CD8-positive, alpha-beta memory T cell (primary cell): ENCODE measurements at places on chromosomes 13 and 19. TPM values are rescaled to one million over a fixed set of nuclear protein-coding genes. Genes with fewer than 3 reads are reported as not detected.

Gene RNF113B
- total RNA-seq, result not detected

DNA sequence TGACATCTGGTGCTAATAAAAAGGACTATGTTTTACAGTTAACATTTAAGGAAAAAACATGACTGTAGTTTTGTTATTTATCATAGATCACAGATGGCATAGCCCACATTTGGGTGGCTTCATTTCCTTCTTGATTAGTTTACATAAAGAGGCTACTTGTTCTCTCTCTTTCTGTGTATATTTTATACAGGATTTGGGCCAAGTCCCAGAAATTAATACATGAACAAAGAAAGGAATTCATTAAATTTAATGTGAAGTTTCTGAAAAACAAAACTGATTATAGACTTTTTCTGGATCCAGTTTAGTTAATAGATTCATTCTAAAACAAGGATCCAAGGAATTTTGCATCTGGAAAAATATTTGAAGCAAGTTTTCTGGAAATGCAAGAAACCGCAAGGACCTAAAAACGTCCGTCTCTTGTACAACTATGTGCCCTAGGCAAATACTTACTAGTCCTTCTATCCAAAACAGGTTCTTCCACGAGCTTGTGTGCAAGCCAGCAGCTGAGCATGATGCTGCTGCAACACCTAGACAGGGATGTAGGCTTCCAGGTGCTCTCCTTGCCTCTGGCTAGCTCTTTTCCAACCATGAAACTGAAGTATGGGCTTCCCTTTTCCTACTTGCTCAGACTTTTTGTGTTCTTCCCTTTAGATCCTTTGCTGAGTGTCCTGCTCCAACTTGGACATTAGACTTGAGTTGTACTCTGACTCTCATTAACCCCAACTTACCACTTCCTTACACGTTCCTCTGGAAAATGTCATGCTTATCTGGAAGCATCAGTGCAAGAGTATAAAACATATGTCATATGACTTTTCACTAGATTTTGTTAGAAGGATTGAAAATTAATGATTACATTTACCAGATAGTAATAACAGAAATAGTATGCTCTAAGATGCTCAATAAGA lies 161.5 kb upstream of the STARD13 start:
- no peak for DNase-seq

DNA sequence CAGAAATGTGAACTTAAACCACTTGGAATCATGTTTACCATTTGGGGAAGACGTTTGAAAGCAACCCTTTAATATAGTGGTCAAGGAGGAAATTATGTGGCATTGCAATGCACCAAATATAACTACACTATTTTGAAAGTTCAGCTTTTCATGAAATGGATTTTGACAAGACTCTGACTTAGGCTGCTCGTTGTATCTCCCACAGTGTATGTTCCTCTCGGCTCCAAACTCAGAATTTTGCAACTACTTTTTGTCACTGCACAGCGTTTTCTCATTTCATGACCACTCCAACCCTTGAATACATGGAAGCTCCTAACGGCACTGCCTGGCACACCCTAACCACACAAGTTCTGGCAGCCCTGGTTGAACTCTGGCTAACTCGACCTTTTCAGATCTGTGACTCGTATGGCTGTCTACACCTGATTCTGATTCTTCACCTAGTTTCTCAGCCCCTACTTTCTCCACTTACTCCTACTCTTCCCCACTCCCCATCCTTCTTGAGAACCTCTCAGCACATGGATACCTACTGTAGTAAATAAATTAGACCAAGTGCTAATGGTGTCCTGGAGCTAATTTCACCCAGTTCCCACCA lies 7.0 kb upstream of the POMP start:
- no peak for DNase-seq

Gene ZNF536
- not detected for total RNA-seq

Gene GARIN5B
- not detected for total RNA-seq

DNA sequence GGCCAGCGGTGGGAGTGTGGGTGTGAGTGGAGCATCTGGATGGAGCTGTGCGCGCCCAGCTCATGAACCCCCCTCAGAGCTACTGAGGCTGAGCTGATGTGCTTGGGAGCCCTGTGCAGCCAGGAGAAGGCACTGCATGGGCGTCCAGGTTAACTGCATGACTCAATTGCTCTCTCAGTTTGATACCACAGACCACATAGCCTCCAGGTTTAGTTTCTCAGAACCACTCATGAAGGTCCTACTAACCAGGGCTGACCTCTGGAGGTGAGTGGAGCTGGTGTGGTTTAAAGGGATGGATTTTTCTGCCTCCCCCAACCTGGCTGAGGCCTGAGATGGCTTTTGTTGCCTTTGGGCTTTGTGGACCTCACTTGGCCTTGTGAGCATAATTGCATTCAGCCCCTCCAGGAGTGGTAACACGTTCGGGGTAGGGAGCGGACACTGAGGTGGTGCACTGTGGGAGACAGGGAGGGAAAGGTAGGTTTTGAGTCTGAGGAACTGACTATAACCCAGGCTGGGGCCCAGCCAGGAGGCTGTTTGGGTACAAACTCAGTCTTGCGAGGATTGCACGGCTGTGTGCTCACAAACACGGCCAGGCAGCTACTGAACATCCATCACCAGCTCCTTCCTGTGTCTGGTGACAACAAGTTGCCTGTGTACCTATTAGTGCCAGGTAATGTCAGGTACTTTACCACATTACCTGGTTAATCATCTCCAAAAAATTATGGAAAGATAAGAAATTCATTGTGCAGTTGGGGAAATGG lies 97.5 kb downstream of the RGCC start:
- DNase-seq, result no peak

GRCh38 chr13:76019421-76020044 lies 383.4 kb downstream of the LMO7 start:
- DNase-seq, result no peak

Gene OR10H1
- total RNA-seq, result not detected

- no peak for DNase-seq
These were observed 324.3 kb downstream of the ZNF536 start for GRCh38 chr19:30696514-30696913.
